ENCODE measurements at places on chromosomes 1 and 21.

- DNase-seq: no peak
Measured at GRCh38 chr1:154760469-154760933, 109.6 kb downstream of the KCNN3 start.

GRCh38 chr1:31785947-31786290 lies 21.8 kb upstream of the ADGRB2 start:
- DNase-seq: no peak

DNA sequence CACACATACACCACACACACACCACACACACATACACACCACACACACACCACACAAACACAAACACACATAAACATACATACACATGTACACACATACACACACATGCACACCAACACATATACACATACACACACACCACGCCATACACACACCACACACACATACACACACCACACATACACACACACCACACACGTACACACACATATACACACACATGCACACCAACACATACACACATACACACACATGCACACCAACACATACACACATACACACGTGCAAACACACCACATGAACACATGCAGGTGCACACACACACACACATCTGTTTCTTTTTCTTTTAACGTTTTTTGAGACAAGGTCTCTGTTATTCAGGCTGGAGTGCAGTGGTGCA lies 41.0 kb upstream of the SLC45A1 start:
- DNase-seq: no peak

DNA sequence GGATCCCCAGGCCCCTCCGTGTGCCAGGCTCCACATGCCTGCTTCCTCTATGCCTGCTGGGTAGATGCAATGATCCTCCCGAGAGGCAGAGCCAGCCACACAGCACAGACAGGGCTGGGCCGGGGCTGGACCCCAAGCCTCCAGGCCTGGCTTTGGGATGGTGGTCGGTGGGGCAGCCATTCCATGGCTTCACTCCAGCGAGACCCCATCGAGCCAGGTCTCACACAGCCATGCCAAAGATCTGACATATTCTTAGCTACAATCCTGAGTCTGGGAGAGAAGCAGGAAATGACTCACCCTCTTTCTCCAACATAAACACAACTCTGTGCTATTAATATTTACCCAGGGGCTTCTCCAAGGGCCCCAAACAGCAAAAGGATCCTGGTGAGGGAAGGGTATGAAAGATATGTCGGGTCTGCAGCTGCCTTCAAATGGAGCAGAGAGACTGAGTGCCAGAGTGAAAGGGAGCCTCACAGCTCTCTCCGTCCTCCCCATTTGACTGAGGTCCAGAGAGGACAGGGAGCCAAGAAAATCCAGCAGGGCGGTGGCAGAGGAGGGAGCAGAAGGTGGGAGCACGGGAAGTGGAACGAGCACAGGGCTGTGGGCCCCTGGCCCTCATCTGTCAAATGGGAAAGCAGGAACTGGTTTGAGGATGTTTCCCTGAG lies 639.5 kb downstream of the MATN1 start:
- no peak for DNase-seq

GRCh38 chr1:57910305-57910704 lies 486.4 kb upstream of the DAB1 start:
- no peak for DNase-seq

- DNase-seq: no peak
Measured at GRCh38 chr1:177142791-177143271, 21.7 kb downstream of the ASTN1 start.

DNA sequence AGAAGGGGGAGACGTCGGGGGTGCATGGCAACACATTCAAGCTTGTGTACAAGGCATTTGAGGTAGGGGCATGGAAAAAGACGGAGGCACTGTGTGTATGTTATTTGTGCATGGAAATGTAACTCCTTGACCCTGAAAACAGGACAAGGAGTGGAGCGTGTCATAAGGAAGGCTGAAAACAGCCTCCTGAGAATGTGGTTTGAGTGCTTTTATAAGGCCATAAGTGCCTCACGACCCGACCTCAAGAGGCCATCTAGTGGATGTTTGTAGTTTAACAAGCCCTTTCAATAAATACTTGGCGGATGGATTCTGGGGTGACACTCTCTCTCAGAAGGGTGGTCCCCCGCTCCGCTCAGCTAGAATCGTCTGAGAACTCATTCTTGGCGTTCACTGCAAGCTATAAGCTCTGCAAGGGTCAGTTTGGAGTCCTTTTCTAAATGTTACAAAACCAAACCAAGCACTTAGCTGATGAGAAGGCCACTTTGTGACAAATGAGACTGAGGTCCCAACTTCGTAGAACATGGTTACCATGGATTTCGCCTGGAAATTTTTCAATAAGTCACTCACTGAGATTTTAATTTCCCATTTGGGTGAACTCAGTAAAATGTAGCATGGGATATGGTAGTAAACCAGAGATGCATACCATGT lies 38.8 kb upstream of the CLCA4 start:
- no peak for DNase-seq

GRCh38 chr1:202189001-202189790 lies 4.4 kb upstream of the LGR6 start:
- no peak for DNase-seq

GRCh38 chr1:100806601-100807000 lies 87.1 kb downstream of the VCAM1 start:
- DNase-seq: no peak

DNA sequence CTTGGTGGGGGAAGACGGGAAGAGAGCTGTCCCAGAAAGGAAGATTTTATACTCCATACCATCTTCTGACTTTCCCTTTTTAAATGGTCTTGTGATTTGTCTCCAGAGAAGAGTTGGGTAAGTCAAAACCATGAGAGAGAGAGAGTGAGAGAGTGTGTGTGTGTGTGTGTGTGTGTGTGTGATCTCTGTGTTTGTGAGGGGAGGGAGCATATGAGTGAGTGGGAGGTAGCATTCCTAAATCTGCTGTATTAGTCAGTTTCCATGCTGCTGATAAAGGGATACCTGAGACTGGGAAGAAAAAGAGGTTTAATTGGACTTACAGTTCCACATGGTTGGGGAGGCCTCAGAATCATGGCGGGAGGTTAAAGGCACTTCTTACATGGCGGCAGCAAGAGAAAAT lies 102.0 kb upstream of the VANGL1 start:
- no peak for DNase-seq

DNA sequence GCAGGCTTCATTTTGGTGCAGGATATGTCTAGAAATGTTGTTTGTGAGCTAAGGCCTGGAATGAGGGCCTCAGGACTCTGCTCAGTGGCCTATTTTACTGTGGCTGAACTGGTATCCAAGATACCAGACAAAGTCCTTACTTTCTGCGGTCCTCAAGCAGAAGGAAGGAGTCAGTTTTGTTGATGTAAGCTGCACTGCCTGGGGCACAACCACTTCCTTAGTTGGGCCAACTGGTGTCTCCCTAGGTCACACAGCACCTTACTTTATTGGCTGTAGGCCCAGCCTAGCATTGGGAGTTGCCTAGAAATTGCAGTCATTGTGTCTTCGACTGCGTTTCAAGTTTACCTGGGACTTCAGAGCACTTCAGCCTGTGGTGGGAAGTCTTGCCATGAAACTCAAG lies 1322.7 kb downstream of the AMY1C start:
- DNase-seq: no peak

GRCh38 chr21:24148461-24148860 lies 1458.8 kb downstream of the MRPL39 start:
- no peak for DNase-seq

GRCh38 chr1:10867138-10867721 lies 70.8 kb upstream of the CASZ1 start:
- DNase-seq: no peak
